ENCODE measurements at places on chromosomes 4 and X.
A peak's percentile ranks its signal among the peaks of the same experiment; 100 is the strongest.

- DNase-seq, result no peak
These were observed 346.2 kb downstream of the MAPK10 start for GRCh38 chr4:86013621-86014020.

GRCh38 chrX:142156567-142156966 is 48.5 kb downstream of the MAGEC2 start:
- DNase-seq, result no peak

- no peak for DNase-seq
These were observed 557 bp upstream of the USP38 start for GRCh38 chr4:143184217-143184502.

GRCh38 chr4:113404841-113405240 is 355.4 kb downstream of the ANK2 start:
- no peak for DNase-seq

- DNase-seq, result no peak
These were observed 73.9 kb downstream of the CXXC4 start for GRCh38 chr4:104420766-104421165.

DNA sequence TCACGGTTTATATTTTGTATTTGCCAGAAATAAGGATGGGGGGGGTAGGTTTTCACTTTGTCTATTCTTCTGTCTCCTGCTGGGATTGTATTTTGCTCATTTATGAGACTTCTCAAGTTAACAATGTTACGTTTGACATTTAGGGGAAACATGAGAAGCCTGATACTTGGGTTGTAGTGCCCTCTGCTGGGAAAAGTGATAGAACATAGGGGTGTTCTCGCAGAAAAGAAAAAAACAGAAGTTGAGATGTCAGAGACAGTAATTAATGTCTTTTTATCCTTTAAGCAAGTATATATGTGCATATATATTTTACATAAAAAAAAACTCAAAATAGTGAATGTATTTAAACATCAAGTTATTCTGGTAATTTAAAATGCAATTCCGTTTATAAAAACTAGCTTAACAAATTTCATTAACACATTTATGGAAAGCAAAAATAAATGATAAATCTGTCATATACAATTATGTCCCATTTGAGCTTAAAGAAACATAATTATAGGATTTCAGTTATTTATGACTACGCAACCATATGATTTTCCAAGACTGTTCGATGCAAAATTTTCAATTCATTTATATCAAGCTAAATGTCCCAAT is 46.0 kb upstream of the TMPRSS11F start:
- DNase-seq, result peak; percentile 28

DNA sequence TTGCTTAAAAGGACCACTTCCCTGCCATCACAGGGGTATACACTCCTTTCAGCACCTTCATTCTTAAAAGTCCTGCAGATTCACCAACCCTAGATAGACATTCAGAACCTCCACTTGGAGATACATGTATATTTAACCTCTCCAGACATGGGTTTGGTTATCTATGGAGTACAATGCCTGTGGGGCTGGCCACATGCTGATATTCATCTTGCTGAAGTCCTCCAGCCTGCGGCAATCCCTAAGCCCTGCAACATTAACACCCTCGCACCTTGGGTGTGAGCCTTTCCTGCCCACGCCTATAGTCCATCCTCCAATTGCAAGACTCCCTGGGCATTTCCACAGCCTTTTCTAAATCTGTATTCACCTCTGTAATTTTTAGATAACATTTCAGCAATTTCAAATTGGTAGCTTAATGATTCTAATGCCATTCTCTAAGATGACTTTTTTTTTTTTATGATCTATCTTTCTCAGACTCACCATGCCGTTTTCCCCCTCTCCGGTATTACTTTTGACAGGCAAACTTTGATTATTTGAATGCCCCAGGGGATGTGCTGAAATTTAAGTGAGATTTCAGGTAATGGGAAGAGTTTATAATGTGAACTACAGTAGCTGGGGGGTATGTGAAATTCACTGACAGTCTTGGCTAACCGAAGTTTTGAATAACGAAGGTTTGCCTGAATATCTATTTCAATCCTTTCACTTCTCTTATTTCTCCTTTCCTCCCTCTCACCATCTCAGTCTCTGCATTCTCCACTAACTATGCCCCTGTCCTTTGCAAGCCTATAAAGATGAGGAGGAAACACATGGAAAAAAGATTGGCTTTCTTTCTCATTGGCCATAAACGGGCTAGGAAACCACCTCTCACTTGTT is 24.1 kb downstream of the CCDC149 start:
- DNase-seq, result no peak

DNA sequence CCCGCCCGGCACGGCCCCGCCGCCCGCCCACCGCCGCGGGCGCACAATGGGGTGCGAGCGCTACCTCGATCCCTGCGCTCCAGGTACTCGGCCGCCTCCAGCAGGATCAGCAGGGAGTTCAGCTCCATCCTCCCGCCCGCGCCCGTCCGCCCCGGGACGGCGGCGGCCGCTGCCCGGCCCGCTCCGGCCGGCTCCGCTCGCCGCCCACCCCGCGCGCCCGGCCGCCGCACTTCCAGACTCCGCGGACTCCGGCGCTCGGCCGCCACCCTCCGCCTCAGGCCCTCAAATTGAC is at the start of gene MXD4:
TSS of gene MXD4 (minus strand) at position 257 of the 292 bp plus-strand sequence. CDS start at position 128, 129 bp downstream.
- DNase-seq, result no peak

GRCh38 chr4:48122756-48123155 is 11.3 kb downstream of the TXK start:
- DNase-seq, result no peak

GRCh38 chrX:81367291-81367690 is 165.4 kb downstream of the SH3BGRL start:
- no peak for DNase-seq

DNA sequence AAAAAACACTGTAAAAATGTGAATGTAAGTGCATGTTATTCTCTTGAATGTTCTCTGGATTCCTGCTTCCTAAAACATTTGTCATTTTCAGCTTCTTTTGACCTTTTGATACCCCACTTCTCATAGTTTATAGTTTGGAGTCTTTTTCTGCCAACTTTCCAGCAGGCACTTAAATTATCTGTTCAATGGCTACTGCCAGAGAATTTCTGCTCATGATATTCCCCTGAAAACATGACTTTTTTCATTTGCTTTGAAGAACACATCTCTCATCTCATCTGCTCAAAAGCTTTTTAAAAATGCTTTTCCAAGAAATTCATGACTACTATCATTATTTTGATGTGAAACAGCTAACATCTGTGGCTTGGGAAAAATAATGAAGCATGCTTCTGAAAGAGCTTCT is 269.7 kb upstream of the PCDH7 start:
- no peak for DNase-seq

Measured in NCI-H2029 treated with DMSO at 0.1 percent for 48 hours (cell line).